Fibroblast of skin of back (primary cell): ENCODE measurements at places on chromosomes 1 and 21.

DNA sequence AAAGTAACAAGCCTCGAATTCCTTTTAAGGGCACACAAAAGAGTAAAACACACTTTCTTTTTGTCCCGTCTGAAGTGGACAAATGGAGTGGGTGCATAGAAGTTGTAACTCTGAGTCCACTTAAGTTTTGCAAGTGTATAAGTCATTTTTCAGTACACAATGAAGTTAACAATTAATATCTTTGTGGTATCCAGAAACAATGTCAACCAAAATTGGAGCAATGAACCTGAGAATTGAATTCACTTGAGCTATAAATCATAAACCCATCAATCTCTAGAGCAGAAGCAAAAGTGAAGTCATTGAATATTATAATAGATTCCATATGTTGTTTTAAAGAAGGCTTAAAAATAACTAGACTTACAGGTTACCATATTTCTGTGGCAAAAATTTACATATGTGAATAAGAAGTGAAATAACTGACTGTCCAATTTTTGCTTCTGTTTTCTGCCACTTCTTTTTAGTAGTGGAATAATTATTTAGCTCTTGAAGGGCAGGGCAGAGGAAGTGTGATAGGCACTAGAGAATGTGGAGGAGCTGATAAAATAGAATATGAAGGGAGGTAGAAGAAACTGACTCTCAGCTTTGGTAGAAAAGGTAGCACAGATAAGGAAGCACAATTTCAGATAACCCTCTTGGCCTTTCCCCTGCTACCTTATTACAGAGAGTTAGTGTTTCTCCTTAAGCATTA is 73.9 kb upstream of the RGL1 start:
- no peak for DNase-seq

- DNase-seq, result no peak
Observed at GRCh38 chr21:45054227-45054926, 20.0 kb upstream of the ADARB1 start.

DNA sequence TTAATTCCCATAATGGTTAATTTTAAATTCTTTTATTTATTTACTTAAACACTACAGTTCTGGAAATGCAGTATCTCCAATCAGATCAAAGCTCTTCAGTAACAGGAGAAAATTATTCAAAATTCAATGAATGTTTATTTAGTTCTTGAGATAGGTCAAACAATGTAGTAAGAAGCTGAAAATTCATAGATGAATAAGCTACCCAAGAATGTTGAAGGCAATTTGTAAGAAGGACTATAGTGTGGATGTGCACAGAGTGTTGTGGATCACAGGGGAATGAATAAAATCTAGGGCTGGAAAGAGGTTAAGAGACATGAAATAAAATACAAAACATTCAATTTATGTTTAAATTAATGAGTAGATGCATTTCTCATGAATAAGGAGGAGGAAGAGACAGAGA is 72.0 kb downstream of the OLFM3 start:
- DNase-seq, result peak; percentile 29

GRCh38 chr1:15023976-15024375 is 129.6 kb upstream of the TMEM51 start:
- DNase-seq, result no peak

- no peak for DNase-seq
Observed at GRCh38 chr1:195481293-195481692, 1126.9 kb downstream of the KCNT2 start.

- DNase-seq, result no peak
Observed at GRCh38 chr1:38997901-38998190, 6.8 kb downstream of the AKIRIN1 start.

- DNase-seq, result peak; percentile 1
Observed at GRCh38 chr1:157626099-157626498, 28.2 kb upstream of the FCRL4 start.

GRCh38 chr1:237672748-237673147 is 218.0 kb downstream of the ZP4 start:
- DNase-seq, result no peak

DNA sequence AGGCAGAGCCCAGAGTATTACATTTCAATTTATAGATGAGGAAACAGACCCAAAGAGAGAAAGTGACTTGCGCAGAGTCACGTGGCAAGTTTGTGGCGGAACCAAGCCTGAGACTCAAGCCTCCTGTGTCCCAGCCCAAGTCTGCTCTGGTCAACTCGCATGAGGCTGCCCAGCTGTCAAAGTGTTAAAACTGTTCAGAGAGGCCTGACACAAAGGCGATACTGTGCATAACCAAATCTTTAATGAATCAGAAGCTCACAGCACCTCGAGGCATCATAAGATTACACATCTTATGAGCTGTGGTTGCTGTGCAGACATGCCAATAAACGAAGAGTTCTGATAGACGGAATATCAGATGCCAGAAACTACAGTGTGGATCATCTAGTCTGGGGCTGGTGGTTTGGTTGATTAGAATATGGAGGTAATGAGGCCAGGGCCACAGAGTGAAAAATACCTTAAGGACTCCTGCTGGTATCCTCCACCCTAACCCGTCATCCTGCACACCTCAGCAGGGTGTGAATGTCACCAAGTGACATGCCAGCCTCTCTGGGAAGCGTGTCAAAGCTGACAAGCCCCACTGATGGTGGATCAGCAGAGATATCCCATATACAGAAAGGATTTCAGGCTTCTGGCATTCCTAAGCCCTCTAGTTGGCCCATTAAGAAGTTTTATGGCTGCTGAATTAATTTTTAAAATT is 42.2 kb downstream of the TNNT2 start:
- DNase-seq, result no peak

DNA sequence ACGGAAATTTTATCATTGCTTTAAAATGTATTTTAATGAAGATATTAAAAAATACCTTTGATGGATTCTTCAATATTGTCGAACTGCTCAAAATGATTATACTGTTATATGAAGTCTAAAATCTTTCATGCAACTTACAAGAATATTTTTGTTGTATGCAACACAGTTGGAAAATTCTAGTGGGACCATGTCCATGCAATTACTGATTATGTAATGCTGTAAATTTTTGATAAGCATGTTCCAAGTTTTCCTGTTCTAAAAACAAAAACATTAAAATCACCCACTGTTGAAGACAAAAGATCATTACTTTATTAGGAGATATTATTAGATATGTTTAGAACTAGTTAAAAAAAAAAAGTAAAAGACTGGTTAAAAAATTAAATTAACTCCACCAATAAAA is 132.8 kb downstream of the NFIA start:
- no peak for DNase-seq

- DNase-seq, result no peak
Observed at GRCh38 chr1:197768014-197768805, 7.1 kb downstream of the DENND1B start.

- no peak for DNase-seq
Observed at GRCh38 chr1:32365445-32365844, 3.1 kb downstream of the TSSK3 start.

DNA sequence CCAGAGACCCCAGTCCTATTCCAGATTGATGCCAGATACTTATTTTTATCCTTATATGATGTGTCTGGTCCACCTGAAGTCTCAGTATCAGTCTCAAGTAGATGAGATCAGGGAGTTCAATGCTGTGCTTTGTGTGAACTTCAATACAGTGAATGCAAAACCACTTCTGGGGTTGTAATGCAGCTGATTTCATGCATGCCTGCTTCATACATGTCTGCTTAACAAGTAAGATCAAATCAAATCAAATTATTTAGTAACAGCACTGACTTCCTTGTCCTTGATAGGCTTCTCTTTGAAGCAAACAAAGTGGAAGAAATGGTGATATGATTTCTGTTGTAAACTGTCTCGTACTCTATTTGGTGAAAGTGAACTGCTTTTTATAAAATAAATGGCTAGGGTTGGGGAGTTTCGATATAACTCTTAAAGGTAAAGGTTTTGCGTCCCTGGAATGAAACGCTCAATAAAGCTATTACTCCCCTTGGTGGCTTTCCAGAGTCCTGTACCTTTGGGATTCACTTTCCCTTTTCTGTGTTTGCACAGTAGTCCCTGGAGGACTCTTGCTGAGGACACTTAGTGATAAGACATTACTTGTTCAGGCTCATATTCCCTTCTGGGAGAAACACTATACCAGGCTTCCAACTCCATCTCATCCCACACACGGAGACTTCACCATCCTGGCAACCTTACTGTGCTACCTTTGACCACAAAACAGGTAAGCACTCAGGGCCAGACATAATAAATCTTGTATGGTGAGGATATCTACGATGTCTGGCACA is 59.3 kb downstream of the FH start:
- no peak for DNase-seq

DNA sequence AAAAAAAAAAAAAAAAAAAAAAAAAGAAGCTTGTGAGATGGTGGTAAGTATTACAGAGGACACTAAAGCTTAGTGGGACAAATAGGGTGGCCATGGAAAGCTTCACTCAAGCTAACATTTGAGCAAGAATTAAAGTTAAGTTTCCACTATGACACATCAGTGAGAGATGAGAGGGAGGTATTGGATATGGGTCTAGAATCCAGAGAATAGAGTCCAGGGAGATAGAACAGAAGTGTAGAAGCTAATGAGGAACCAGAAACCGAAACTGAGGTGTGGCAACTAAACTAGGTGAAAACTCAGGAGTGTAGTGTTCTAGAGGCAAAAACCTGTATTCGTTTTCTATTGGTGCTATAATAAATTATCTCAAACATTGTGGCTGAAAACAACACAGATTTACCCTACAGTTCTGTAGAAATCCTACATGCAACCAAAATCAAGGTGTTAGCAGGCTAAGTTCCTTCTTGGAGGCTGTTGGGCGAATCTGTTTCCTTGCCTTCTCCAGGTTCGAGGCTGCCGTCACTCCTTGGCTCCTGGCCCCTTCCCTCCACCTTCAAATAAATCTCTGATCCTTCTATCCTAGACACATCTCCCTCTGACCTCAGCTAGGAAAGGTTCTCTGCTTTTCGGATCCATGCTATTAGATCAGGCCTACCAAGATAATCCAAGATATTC is 36.2 kb downstream of the PTP4A2 start:
- DNase-seq, result no peak

DNA sequence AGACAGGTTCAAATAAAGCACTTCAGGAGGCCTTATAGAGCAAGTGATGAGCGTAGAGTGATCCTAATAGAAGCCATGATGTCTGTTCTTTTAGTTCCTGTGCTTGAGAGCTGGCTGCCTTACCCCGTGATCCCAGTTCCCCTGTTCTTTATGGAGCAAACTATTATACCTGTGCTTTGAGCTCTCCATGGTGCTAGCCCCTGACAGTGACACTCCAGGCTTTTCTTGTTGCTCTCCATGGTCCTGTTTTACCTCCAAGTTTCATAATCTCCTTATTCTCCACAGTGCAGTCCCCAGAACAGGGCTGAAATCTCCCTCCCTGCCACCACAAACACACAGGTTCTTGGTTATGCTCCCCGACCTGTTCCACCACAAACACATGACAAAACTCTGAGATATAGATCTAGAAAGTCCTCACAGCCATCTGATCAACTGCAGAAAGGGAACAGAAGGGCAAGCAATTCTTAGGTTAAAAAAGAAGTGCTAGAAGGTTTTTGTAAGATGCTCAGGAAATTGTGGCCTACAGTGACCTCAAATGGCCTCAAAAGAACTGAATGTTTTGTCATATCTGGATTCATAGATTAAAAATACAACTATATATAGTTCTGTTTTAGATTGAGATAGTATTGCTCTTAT is 6.0 kb downstream of the CADM3 start:
- DNase-seq, result peak; percentile 66

DNA sequence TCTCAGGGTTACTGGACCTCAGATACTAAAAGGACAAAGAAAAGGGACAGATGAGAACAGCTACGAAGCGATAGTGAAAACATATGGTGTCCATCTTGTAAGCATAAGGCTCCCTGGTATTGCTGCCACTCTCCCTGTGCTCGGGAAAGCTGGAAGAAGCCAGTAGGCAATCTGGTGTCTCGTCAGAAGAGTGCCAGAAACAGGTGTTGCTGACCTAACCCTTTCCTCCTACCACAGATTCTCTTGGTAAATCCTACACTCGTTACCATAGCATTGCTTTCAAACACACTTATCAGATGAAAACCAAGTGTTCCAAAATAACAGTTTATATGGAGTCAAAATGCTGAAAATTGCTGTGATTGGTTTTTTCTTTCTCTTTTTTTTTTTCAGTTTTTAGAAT is 146.3 kb downstream of the NRIP1 start:
- no peak for DNase-seq

- peak; percentile 44 for DNase-seq
Observed at GRCh38 chr21:31732597-31733550, 956 bp upstream of the SCAF4 start.

DNA sequence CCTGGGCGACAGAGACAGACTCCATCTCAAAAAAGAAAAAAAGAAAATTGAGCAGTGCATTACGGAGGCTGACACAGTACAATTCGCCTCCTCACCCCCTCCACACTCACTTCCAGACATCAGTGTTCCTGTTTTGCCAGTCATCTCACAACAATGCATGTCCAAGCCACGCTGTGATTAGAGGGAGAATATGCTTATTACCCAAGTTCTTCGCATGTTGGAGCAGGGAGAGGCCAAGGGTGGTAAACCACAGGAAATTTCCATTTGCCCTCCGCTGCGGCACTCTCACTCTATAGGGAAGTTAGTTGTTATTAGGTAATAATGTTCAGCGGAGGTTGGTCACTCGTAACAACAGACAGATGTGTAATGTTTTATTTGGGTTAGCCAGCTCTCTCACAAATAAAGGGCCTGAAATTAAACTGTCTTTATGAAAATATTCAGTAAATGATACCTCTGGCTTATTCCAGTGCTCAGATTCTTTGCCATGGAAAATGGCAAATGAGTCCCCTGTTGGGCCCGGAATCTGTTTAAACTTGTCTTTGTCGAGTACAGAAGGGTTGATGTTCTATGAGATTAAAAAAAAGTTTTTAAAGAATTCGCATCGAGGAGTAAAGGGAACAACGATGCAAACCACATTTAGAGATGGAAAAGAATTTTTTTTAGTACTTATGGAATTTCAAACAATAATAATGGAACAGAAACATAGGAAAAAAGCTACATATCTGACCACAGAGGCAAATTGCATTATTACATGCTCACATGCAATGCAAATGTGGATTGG is 33.1 kb downstream of the KCNJ15 start:
- peak; percentile 99 for DNase-seq

DNA sequence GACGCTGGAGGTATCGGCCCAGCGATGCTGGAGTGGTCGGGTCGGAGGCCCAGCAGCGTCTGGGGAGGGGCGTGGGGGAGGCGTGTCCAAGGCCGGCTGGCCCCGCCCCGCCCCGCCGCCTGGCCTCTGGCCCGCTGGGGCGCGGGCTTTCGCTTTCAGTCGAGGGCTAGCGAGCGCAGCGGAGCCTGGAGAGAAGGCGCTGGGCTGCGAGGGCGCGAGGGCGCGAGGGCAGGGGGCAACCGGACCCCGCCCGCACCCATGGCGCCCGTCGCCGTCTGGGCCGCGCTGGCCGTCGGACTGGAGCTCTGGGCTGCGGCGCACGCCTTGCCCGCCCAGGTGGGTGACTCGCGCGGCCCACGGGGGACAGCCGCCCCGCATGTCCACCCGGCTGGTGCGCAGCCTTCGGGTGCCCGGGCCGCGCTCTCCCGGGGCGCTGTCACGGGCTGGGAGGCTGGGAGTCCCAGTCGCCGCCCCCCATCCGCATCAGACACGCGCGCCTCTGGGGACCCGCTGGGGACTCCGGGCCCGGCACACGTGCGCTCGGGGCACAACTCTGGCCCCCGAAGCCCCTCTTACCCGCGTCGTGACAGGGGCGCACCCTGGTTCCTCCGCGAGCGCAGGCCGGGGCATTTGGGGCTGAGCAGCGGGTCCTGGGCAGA is at the start of gene TNFRSF1B:
TNFRSF1B (plus strand) TSS at position 158 of the 659 bp plus-strand sequence; CDS start at position 259, 101 bp downstream.
- DNase-seq, result peak; percentile 34

GRCh38 chr1:30762152-30762929 is 4.8 kb upstream of the LAPTM5 start:
- no peak for DNase-seq

- DNase-seq, result peak; percentile 69
Observed at GRCh38 chr1:20717452-20718342, at the start of gene KIF17. Gene KIF17 (minus strand): TSS chr1:20718007. CDS start chr1:20717706, 301 bp downstream.
